ENCODE measurements at places on chromosomes 2 and 18.

- no peak for DNase-seq
These were observed 276.3 kb upstream of the ZSWIM2 start for GRCh38 chr2:187125318-187125717.

- DNase-seq, result no peak
These were observed 25.3 kb downstream of the SLC16A14 start for GRCh38 chr2:230043461-230043860.

DNA sequence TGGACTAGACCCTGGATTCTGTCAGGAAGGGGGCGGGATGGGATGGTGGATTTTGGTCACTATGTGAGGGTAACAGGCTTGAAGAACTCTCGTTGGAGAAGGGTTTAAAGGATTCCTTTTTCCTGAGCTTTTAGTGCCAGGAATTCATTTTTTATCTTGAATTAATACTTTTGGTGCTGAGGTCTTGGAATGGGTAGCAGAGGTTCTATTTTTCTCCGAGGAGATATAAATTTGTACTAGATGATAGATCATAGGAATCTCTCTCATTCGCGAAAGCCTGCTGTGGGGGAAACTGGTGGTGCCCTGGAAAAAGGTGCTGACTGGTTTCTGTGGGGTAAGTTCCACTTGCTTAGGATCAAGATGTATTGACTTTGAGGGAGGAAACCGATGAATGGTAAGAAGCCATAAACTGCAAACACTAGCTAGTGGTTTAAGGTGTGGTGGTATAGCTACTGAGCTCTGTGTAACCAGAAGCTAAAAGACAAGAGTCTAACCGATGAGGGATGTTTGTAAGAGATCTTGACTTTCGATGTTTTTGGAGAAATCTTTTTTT, 706 bp downstream of the AGPS start:
- no peak for DNase-seq

DNA sequence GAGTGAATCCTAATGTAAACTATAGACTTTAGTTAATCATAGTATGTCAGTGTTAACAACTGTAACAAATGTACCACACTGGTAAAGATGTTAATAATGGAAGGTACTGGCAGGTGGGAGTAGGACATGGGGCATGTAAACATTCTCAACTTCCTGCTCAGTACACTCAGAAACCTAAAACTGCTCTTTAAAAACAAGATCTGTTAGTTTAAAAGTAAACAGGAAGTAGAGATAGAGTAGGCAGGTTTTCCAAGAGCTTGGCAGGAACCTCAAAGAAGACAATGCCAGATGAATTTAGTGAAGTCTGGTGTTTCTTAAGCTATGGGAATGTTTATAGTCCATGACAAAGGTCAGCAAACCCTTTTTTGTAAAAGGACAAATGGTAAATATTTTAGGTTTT, 46.6 kb downstream of the CCDC138 start:
- no peak for DNase-seq

DNA sequence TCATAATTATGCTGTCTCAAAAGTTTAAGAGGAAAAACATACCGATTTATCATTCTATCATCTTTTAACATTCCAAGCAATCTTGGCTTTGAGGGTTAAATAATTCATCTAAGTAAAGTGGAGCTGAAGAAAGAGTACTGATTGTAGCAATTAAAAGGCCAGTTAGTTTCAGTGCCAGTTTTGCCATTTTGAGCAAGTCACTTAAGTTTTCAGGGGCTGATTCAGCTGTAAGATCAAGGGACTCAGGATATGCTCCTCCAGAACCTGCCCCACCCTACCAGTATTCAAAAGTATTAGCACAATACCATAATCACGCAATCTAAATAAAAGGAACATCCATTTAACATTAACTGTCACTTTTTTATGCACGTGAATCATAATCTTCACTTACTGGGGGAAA, 1.9 kb downstream of the SS18 start:
- DNase-seq, result no peak

DNA sequence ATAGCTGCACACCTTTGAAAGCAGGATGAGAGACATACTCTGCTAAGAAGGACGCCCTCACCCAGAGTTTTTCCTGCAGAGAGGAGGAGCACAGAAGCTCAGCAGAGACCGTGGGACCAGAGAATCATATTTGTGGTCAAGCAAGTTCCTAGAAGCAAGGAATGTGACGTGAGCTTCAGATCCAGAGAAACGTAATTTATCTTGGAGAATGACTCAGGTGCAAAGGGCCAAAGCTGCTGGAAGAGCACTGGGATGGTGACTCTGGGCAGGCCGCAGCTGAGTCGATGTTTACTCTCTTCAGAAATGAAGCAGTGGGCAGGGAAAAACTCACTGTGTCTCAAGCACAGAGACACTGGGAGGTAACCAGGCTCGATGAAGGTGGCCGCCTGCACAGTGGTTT, 50.1 kb upstream of the IGFBP2 start:
- no peak for DNase-seq

DNA sequence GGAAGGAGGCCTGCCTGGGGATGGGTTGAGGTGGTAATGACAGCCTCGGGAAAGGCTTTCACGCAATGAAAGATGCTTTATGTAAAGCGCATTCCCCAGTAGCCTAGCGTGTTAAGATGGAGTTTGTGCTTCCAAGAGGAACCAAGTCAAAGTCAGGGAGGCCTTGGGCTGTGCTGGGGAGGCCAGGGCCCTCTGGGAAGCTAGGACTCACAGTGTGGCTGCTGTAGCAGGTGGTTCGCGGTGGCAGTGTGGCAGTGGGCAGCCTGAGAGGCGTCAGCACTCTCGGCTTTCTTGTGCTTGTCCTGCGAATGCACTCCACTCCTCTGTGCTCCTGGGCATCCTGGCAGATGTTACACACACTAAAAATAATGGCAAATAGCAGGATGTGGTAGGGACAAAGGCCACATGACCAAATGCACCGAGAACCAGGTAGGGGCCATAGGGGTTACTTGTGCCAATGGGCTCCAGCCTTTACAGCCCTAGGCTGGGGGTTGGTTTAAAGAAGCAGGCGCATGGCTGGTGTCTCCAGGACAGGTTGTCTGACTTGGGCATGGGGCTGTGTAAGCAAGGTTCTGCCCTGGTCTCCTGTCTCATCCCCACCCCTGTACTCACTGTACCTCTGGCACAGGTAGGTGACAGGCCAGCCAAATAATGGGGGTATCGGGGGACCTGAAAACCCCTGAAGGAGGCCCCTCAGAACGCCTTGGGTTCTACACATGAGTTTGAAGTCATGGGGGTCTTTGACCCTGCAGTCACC, 154.4 kb upstream of the TWIST2 start:
- no peak for DNase-seq

DNA sequence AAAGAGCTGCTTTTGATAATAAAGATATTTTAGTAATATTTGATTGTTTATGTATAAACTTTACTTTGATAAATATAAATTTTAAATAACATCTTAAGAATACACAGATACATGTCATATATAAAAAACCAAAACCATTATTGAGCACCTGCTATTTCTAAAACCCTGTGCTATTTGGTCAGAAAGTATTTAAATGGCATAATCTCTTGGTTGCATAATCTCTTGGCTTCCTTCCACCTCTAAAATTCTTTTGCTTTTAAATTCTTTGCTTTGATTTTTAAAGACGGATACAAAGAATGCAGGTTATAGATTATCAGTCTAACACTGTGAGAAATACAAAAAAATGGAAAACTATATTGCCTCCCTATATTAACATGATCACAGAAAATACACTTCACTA, 36.9 kb downstream of the ACMSD start:
- DNase-seq, result no peak

GRCh38 chr2:150043172-150043500, 444.3 kb downstream of the RND3 start:
- no peak for DNase-seq

DNA sequence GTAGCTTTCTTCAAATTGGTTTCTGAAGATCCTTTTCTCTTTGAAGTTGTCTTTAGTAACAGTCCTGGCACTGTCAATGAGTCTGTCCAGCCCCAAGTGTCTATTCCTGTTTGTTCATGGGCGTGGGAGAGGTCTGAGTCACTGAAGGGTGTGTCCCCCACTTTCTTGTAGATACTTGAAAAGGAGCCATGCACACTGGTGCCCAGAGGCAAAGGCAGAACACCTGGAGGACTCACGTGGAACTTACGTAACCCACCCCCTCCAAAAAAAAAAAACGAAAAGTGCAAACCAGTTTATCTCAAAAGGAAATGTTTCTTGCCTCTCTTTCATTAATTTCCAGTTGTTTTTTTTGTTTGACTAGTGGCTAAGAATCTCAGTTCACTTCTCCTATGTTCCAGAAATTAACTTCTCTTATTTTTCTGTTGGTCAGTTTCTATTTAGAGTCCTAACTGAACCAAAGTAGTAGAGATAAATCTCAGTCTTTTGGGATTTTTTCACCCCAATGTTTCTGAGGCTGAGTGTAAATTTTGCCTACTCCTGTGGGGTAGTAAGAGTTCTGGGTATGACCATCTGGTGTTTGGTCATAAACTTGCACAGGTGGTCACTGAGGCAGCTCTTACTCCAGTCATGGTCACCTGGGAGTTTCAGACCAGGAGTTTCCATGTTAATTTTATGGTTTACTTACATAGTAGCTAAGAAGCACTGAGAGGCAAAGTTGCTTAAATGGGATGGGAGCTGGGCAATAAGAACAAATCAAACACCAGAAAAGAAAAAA, 54.9 kb downstream of the DSC3 start:
- no peak for DNase-seq

Measured in activated T-cell treated with anti-CD3 and anti-CD28 coated beads for 1 hour (primary cell).